ENCODE measurements at places on chromosomes 13 and 19. TPM values are rescaled to one million over a fixed set of nuclear protein-coding genes. Genes with fewer than 3 reads are reported as not detected.
A peak's percentile ranks its signal among the peaks of the same experiment; 100 is the strongest.

BCKDHA gene
- 3.5 TPM for total RNA-seq

FCHO1 gene
- total RNA-seq = 0.36 TPM

SMIM7 gene
- 122 TPM for total RNA-seq

TUBA3C gene
- not detected for total RNA-seq

ACOD1 gene
- not detected for total RNA-seq

SKA3 gene
- total RNA-seq = 24.0 TPM

NDUFA7 gene
- 5.0 TPM for total RNA-seq

KCNJ14 gene
- 1.3 TPM for total RNA-seq

GRCh38 chr13:28286263-28286662 lies 147.9 kb downstream of the PAN3 start:
- no peak for DNase-seq

DNA sequence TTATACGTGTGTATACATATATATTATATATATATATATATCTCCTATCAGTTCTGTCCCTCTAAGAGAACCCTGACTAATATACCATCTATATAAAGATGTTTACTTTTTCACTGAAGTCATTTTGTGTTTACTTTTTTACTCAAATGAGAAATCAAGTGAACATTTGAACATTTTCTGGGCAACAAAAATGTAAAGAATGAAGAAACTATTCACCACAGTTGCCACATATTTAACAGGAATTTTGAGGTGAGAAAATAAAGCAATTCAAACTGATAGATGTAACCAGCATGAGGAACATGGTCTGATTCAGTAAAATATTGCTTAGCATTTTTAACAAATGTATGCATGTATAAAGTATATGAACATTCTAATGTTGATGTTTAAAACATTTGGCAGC lies 299.2 kb upstream of the KLHL1 start:
- no peak for DNase-seq

DNA sequence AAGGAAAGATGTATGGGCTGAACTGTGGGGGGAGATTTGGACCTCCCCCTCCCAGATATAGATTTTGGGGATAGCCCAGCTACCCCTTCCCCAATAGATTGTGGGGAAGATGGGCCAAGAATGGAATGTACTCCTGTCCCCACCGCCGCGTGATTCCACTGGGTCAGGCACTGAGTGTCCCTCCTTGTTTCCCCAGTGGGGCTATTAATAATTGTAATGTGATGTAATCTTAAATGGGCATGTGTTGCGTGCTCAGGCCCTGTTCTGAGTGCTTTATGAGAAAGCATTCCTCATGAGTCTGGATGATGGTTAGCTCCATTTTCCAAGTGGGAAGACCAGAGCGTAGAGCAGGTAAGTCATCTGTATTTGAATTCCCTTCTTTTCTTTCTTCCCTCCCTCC lies 1.4 kb downstream of the PSMD8 start:
- peak; percentile 41 for DNase-seq

DNA sequence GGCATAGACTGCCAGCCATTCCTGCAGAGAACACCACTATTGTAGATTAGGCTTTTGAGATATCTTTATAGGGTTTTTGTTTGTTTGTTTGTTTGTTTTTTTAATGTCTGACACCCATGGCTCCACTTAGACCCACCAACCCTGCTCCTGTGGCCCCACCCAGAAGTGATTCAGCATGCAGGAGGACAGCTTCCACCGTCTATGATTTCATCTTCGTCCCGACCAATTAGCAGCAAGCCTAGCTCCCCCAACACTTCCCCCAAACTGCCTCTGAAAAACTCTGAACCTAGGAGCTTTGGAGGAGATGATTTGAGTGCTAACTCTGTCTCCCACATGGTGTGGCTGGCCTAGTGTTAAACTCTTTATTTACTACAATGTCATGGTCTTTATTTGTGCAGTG lies 108.3 kb upstream of the RXFP2 start:
- DNase-seq = no peak

DNA sequence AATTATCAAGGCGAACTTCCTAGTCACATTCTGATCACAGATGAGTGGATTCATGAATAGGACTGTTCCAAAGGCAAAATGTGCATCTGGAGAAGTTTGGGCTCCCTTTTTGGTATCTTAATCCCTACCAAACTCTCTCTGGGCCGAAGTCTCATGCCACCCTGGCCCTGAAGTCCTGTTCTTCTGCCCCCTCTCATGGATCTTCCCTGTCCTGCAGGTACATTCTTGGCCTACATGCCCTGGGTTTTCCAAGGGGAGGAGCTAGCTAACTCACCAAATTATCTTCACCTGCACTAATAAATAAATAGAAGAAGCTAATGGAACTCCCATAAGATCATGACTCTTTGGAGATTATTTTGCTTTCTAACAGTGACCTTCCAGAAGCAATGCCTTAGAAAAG lies 50.3 kb downstream of the SERTM1 start:
- DNase-seq = no peak

GRCh38 chr13:49444524-49445395 lies 686 bp downstream of the SETDB2 start:
- DNase-seq = peak; percentile 52

GRCh38 chr19:14088634-14089411 lies 1.7 kb downstream of the SAMD1 start:
- no peak for DNase-seq

- DNase-seq = no peak
Measured at GRCh38 chr19:5430237-5430636, 25.0 kb upstream of the ZNRF4 start.

DNA sequence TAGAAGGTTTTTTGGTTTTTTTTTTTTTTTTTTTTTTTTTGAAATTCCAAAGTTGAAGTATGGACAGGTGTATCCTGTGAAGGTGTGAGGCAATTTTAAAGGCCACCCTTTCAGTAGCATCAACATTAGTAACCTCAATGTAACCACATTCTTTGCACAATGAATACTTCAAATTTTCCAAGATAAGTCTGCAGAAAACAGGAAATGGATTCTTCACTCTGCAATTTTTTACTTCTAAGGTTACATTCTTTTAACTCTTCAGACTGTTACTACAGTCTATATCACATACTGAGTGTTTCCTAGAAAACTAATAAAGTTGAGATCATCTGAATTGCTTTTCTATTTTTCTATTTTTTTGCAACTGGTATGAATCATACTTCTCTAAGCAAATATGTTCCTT lies 569.0 kb upstream of the GPC6 start:
- no peak for DNase-seq

GRCh38 chr13:113474179-113474578 lies 16.3 kb downstream of the DCUN1D2 start:
- no peak for DNase-seq

DNA sequence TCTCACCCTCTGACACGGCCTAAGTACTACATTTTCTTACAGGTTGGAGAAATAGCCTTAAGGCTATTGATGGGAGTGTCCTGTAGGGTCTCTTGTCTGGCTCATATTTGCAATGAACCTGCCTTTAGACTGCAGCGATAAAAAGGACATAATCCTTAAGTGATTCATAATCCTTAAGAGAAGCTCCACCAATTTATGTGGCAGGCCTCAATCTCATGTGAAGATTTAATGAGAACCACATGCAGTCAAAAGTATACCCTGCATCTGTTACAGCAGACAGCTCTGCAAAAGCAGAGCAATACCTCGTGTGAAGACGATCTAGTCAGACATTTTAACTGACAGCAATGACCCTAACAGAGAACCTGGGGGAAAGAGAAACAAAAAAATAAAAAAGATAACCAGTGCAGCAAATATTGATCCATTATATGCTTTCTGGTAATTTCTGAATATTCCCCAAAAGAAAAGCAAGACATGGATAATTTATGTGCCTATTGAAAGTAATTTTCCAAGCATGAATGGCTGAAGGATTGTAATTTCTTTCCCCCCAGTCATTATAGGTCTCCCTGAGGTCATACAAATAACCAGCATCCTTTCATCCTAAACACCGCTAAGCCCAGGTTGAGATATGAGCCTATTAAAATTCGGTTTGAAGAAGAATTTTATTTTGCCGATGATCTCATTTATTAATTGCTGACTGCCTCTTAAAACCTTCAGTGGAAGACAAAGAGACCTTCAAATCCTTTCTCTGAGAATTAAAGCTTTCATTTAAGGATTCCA lies 321.8 kb upstream of the NBEA start:
- DNase-seq = no peak

GRCh38 chr19:58117841-58118575 lies 20.0 kb upstream of the ZSCAN18 start:
- no peak for DNase-seq

DNA sequence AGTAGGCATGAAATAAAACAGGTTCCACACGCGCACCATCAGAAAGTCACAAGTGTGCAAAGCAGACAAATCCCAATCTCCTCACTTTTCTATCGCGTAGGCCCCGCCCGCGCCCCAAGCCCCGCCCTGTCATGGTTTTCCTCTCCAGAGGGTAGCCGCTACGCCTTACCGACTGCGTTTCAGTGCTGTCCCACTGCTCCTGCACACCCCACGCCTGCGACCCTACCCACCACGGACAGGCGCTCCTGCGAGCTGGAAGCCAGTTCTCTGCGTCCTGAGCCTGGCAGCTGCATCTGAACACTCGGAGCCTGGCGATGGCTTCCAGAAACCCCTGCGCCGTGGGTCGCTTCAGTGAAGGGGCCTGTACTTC lies 379 bp upstream of the ZNF470 start:
- DNase-seq = no peak

GRCh38 chr13:76523740-76524340 lies 362.4 kb downstream of the KCTD12 start:
- no peak for DNase-seq

- DNase-seq = no peak
Measured at GRCh38 chr13:103772576-103772975, 706.4 kb upstream of the SLC10A2 start.

- DNase-seq = no peak
Measured at GRCh38 chr19:2048959-2049740, 1.9 kb downstream of the MKNK2 start.

GRCh38 chr19:58229255-58229639 lies 533 bp downstream of the ZNF544 start:
- peak; percentile 7 for DNase-seq

DNA sequence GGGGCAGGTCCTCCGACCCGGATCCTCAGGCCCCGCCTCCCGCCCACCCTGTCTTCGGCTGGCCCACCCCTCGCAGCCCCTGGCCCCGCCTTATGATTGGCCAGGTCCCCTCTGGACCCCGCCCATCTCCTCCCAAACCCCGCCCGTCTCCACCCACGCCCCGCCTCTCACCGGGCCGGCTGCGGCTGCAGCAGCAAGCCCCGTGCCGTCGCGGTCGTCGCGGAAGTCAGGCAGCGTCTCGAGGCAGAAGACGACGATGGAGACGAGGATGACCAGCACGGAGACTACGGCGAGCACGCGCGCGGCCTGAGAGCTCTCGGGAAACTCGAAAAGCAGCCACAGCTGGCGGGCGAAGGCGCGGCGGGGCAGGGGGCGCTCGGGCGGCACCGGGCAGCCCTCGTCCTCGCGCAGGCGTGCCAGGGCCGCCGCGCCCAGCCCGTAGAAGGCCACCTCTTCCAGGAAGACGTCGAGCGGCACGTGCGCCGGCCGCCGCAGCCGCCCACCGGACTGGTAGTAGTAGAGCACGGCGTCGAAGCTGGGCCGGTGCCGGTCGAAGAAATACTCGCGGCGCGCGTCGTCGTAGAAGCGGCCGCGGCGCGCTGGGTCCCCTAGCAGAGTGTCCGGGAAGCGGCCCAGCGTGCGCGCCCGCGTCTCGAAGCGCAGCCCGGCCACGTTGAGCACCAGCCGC lies 495 bp downstream of the KCNA7 start:
- no peak for DNase-seq

DNA sequence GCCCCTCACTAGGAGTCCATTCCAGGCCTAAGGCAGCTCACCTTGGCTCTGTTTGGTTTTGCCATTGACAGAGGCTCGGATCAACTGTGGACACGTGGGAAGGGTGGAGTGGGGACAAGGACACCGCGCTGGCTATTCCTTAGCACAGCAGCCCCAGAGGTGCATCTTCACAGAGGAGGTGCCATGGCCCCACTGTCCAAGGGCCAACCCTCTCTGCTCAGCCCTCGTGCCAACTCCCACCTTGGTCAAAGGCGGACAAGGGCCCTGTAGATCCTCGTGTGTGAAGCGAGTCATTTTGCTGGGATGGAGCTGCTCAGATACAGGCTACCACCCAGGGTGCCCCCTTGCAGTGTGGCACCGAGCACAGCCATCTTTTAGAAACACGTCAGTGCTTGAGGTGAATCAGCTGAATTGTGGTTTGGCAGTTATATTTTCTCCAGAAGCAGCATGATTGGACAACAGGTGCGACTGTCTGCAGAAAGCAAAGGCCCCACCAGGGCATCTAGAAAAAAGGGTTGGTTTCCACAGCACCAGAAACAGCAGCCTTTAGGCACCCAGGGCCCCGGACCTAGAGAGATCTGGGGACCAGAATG lies 192.1 kb upstream of the GPR12 start:
- DNase-seq = no peak

DNA sequence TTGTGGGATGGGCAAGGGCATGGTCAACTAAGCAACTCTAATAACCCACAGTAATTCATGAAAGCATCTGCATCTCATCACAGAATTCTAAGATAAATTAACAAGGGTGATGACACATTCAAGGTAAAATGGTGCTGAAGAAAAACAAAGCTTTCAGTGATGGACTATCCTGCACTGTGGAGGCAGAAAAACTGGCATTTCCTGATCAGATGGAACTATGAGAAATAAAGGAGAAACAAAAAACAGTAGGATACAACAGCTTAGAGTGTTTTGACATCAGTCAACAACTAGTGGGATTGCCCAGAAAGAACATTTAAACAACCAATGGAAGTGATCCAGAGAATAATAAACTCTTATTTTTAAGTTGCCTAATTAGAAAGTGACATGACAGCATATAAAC lies 327.0 kb downstream of the KLF5 start:
- no peak for DNase-seq

- DNase-seq = peak; percentile 92
Measured at GRCh38 chr13:40476175-40476958, 190.1 kb downstream of the FOXO1 start.

GRCh38 chr19:19532806-19533701 lies 4.3 kb downstream of the YJEFN3 start:
- no peak for DNase-seq

- DNase-seq = no peak
Measured at GRCh38 chr19:11425719-11426457, 6.8 kb upstream of the RGL3 start.

DNA sequence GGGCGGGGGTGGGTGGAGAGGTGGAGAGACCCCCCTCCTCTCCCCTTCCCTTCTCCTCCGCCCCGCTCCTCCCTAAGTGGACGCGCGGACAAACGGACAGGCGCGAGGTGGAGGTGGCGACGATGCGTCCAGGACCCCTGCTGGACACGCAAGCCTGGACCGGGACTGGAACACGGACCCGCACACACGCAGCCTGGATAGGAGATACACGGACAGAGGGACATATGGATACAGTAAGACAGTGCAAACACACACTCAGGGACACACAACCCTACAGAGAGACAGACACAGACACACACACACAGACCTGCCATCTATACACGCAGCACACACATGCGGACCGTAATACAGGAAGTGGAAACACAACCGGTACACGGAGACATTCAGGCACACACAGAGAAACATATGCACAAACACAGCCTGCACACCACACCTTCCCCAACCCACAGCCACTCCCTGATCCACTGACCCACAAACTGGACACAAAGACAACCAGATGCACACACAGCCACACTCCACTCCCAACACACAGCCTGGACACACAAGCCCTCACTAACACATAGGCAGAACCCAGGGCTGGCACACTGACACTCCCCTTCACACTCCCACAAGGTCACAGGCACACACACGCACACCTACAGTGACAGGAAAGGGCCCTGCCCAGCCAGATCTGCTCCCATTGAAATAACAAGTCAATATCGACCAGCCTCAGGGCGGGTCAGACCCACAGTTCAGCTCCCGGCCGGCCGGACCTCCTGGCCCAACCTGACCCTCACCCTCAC lies 696 bp upstream of the ERFL start:
- no peak for DNase-seq

All from fibroblast of the aortic adventitia (primary cell).